ENCODE measurements at places on chromosomes 16 and 17. TPM values are rescaled to one million over a fixed set of nuclear protein-coding genes. Genes with fewer than 3 reads are reported as not detected.

DNA sequence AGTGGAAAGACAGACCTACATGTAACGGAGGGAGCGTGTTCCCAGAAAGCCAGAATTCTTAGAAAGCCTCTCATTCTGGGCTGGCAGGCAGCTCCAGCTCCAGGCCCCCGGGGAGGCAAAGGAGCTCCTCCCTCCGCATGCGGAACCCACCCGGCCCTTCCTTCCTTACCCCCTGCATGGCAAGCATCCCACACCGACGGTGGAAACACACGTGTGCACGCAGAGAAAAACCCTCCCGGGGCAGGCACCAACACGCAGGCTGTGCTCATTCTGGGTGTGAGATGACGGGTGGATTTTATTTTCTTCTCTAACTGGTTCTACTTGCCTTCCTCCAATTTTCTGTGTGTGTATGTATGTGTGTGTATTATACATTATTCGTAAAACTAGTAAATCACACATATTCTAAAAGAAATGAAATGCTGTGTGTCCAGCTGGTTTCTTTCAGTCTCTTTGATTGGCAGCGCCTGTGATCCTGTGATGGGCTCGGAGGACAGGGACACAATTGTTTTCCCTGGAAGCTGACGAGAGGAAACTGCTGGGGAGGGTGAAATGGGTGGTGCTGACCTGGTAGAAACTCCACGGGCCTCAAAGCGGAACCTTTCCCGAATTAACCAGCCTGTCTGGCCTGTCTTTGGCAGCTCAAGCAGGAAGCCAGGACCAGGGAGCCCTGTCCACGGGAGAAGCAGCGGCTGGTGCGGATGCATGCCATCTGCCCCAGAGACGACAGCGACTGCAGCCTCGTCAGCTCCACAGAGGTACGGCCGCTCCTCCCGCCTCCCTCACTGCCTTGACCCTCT is 22.2 kb downstream of the CARD14 start:
- DNase-seq = peak; percentile 48

- no peak for DNase-seq
Observed at GRCh38 chr17:56629531-56630075, 36.1 kb downstream of the NOG start.

DNA sequence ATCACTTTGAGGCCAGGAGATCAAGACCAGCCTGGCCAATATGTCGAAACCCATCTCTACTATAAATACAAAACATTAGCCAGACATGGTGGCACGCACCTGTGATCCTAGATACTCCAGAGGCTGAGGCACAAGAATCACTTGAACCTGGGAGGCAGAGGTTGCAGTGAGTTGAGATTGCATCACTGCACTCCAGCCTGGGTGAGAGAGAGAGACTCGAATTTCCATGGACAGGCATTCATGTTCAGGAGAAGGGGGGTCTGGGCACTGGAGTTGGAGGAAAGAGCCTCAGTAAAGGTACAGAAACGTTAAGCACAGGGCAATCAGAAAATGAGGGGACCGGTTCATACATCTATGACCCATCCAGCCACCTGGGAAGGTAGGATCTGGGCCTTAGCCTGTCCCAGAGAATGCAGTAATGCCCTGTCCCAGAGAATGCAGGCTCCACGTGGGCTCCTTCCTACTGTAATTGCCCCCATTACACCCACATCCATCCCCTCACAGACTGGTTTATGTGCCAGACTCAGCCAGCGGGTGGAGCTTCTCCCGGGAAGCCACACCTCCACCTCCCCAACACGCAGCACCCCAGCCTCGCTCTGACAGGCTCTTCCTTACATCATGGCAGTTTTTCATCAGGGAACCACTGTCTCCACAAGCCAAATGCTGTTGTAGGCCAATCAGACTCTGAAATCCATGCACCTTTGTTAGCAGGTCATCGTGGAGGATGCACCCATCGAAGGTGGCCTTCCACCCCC is 21.6 kb upstream of the ARL4D start:
- DNase-seq = no peak

GRCh38 chr17:50181591-50182560 is 16.1 kb downstream of the SGCA start:
- no peak for DNase-seq

GRCh38 chr17:29376667-29377270 is 13.4 kb upstream of the TAOK1 start:
- DNase-seq = peak; percentile 49

DNA sequence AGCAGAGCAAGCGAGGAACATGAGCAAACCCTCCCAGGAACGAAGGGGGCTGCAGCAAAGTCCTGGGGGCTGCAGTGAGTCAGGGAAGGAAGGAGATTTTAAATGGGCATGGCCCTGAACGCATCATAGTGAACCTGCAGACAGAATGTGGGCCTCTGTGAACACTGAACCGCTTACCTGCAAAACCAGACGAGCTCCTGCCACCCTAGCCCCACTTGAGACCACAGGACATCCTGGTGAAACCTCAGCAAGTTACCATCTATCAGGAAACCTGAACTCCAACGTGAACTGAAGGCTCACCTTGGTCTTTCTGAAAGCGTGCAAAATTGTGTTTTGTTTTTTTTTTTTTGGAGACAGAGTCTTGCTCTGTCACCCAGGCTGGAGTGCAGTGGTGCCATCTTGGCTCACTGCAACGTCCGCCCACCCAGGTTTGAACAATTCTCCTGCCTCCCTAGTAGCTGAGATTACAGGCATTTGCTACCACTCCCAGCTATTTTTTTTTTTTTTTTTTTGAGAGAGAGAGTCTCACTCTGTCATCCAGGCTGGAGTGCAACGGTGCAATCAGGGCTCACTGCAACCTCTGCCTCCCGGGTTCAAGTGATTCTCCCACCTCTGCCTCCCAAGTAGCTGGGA is 30.8 kb downstream of the FANCA start:
- DNase-seq = no peak

DNA sequence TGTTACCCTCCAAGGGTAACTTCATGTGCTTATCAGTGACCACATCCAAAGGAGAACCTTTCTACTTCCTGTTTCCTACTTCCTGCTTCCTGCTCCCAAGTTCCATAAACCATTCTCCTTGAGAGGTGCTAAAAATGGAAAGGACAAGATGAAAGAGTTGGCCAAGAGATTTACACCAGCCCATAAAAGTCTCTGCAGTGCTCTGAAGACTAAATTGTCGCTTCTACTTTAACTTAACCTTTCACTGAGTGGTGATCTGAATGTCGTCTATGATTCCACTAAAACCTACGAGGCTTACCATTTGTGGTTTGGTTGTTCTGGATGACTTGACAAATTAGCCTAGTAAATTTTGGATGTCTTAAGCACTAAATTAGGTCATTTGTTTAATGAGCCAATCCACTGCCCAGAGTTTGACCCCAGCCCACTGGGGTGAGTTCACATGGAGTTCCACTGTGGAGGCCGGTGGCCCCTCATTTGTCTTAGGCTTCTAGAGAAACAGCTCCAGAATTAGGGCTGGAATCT is 333.1 kb downstream of the FOXL1 start:
- no peak for DNase-seq

DNA sequence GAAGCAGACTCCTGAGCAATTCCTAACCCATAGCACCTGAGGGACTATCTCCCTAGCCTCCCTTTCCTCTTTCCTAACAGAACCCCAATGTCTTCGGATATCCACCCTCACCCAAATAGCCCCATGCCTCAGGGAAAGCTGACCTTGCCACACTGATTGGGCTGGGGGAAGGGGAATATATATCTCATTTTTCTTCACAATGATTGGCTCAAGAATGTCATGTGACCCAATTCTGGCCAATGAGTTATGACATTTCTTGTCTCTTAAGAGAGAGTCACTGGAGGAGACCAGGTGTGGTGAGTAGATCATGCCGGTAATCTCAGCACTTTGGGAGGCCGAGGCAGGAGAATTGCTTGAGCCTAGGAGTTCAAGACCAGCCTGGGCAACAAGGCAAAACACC is 71.9 kb upstream of the NLK start:
- DNase-seq = no peak

DNA sequence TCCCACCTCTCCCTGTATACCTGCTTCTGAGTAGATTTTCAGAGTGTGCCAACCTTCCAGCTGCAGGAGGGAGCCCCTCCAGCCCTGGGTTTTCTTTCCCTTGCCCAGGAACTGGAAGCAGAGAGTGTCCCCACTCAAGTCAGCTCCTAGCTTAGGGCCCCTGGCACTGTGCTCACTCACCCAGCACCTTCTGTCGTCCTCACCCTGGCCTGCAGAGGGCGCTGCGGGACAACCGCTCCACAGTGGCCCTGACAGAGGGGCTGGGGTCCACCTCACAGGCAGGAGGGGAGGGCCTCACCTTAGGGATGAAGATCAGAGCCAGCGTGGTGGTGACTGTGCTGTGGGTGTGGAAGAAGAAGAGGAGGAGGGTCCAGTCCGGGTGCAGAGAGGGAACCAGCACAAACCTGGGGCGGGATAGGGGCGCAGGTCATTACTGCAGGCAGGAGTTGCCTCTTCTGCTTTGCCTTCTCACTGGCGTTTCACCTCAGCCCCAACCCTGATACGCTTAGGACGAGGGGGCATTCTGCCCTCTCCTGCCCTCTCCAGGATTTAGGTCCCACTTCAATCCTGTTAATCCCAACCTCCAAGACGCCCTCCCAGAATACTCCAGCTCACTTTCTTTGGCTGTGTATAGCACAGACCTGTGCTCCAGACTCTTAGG is 10.0 kb downstream of the GPR179 start:
- DNase-seq = no peak

GRCh38 chr16:54346041-54346440 is 59.5 kb upstream of the IRX3 start:
- DNase-seq = no peak

DNA sequence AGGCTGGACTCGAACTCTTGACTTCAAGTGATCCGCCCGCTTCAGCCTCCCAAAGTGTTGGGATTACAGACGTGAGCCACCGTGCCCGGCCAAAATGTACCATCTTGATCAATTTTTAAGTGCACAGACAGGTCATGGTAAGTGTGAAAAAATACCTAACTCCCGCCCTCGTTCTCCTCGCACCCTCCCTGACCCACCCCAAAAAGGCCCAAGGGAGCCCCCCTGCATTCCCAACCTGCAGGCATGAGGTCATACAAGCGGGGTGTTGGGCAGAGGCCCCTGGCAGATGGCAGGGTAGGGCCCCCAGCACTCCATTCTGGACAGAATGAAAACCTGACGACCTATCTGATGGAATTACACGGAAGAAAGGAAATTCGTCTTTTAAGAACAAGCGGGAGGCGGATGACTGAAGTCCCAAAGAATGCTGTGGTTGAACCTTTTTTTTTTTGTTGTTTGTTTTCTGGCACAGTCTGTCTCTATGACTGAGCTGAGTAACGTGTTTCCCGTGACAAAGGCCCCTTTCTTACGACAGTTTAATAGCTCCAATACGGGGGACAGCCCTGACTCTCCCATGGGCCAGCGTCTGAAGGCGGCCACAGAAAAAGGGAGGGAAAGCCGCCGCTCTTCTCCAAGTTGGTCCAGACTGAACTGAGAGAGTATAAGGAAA is 376.4 kb downstream of the SLC39A11 start:
- no peak for DNase-seq

DNA sequence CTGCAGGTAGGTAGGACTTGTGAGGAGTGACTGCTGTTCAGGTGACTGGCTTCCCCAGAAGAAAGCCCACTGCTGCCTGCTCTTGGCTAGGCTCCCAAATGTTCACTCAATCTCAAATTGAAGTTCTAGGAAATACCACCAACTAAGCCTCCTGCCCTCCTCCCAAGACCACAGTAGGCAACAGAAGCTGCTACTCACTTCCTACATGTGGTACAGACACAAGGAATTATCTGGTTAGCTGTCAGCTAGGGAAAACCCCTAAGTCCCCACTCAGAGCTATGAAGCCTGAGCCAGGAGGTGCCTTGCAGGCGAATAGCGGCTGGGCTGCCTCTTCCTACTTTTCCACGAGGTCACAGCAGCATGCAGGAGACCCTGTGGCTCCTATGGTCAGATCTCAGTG is 4.9 kb downstream of the FBXO39 start:
- no peak for DNase-seq

GRCh38 chr16:12059216-12059769 is 82.8 kb downstream of the SNX29 start:
- DNase-seq = no peak

The NOD2 gene
- total RNA-seq = 0.36 TPM

The FN3K gene
- 13.9 TPM for total RNA-seq

The TERB1 gene
- total RNA-seq = not detected

The CD300LB gene
- not detected for total RNA-seq

The CHD9NB gene
- total RNA-seq = 0.73 TPM

The GRAP gene
- 1.9 TPM for total RNA-seq

The ITGAL gene
- 1.5 TPM for total RNA-seq

The MT2A gene
- 3.4 TPM for total RNA-seq

The PRM1 gene
- not detected for total RNA-seq
